ENCODE measurements at places on chromosomes 7 and 10.

DNA sequence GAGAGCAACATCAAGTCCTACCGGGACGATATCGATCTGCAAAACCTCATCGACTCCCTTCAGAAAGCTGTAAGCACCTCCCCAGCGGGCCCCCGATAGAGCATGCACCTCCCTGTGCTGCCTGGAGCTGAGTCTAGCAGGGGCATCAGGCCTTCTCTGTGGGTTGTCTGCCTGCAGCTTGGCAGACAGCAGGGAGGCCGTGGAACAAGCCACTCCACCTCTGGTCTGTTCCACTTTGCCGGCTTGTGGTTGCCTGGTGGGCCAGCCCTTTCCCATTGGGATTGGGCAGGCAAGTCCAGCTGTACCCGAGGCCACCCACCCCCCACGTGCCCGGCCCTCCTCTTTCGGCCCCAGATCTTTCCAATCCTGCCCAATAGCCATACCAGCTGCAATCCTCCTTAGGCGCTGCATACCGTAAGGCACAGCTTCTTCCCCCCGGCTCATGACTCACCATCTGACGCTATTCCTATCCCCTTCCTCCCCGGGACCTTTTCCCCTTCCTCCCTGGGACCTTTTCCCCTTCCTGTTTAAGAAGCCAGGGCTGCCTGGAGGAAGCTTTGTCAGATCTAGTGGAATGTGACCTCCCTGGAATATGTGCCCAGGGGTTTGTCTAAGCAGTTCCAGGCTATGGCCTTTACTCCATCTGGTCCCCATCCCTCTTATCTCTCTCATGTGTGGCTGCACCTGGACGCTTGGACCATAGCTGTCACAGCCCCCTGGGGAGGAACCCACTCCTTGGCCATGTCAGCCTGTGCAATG lies 28.1 kb upstream of the SH2D4B start:
- no peak for DNase-seq

DNA sequence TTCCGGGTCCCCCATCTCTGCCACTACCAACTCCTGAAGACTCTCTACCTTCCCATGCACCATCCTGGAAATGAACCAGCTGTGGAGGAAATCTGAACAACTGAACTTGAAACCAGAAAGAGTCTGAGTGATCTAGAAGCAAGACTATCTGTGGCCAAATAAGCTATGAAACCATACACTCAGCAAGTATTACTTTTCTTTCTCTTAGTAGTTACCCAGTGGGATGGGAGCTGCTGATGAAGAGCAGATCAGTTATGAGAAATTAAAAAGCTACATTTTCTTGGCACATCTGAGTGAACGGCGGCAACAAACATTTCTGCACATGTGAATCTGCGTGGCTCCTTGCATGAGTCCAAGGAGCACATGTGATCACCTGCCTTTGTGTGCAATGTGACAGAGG lies 31.6 kb upstream of the AGK start:
- no peak for DNase-seq

DNA sequence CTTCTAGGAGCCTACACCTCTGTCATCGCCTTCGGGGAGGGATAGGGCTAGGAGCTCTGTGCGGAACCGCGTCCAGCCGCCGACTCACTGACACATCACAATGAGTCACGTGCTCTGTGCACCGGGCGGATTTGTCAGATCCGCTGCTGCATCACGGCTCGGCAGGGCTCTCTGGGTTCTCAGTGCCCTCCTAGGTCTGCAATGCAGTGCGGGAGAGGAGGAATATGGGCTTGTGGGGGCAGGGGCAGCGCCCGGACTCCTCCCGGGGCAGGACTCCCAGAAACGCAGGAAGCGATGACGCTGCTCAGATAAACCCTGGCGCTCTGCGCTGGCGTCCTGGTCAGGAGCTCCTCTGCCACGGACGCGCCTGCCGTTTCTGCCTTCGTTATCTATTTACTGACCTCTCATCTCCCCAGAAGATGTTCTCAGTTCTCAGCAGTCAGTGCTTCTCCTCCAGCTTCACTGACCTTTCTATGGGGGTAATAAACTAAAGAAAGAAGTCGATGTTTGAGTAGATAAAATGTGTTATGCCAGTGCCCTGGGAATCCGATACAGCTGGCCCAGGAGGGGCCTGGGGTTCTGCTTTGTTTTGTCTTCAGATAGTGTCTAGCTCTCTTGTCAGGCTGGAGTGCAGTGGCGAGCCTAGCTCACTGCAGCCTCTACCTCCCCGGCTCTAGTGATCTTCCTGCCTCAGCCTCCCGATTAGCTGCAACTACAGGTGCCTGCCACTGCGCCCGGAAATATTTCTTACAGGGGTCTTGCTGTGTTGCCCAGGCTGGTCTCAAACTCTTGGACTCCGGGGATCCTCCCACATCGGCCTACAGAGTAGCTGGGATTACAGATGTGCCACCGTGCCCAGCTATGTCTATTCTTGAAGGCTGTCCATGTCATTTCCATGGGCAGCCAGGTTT lies 22.8 kb upstream of the ITGB1 start:
- peak; percentile 69 for DNase-seq

DNA sequence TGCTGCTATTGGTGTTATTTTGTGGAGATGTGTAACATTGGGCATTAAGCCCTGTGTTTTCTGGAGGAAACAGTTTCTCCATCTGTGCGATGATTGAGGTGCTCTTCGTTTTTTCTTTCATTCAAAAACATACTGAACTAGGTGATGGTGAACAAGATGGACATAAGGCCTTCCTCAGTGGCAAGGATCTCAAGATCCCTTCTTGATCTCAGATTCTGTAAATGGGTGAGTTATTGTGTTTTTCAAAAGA lies 759 bp upstream of the ELAPOR2 start:
- DNase-seq, result no peak

DNA sequence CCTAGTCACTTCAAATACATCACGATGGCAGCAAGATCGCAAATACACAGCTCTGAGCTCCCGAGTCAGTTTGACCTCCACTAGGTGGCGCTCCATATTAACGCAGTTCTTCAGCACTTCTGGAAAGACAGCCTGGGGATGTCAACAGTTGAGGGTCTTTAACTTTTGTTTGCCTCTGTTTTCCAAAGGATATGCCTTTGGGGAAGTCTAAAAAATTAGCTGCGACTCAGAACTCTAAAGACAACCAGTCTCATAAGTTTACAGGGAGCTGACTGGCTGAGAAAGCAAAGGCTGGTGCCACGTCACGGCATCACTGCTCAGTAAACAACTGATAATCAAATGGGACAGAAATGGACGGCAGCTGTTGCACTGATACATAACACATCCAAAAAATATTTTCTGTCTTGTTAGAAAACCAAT lies 458.8 kb downstream of the SORCS1 start:
- DNase-seq, result peak; percentile 48

- DNase-seq, result peak; percentile 27
Measured at GRCh38 chr10:91381257-91381891, 28.8 kb upstream of the HECTD2 start.

GRCh38 chr10:100728928-100729861 lies 16.2 kb upstream of the PAX2 start:
- no peak for DNase-seq

GRCh38 chr10:77679217-77679616 lies 41.6 kb upstream of the KCNMA1 start:
- DNase-seq, result no peak

DNA sequence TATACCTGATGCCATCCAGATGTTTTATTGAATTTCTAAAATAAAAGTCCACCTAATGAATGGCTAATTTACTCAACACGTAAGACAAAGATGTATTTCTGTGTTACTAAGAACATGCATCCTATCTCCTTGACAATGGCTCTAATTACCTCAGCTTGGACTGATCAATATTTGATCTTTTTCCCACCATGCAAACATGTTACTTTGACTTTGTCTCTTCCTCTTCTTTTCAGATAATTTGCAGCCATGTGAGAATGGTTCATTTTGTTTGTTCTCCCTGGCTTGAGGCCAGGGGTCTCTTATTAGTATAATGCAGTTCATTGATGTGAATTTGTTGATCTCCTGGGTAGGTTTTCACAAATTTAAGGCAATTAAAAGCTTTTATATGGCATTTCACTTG lies 302.1 kb downstream of the ADK start:
- DNase-seq, result no peak

DNA sequence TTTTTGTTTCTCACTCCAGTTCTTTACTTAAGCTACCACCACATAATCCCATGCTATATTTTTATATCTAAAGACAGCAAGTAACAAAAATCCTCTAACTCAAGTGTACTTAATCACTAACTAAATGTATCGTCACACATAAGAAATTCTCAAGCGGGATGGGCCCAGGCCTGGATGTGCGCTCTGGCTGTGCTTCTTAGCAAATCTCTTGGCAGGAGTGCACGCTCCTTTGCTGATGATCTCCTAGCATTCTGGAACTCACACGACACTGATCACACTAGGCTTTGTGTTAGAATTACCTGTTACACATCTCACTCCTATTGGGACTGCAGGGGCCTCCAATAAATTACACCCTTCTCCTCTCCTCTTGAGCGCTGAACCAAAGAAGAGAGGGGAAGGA lies 46.7 kb upstream of the CALD1 start:
- DNase-seq, result no peak

DNA sequence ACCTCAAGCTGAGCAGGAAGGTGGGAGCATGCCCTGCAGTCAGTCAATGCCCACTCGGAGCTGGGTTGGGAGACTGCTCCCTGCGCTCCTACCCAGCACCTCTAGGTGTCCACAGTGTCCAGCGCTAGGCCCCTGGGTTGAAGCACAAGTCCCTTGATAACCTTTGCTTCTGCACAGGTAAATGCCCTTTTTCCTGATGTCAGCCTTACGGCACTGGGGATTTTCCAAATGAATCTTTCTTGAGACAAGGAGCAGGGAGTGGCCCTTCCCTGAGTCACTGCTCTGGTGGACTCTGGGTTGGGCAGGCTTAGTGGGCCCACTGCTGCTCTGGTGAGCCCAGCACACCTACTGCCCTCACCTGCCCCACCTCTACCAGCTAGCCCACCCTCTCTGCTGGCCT lies 61.9 kb upstream of the OPN4 start:
- DNase-seq, result no peak
